GM06990 (cell line): ENCODE measurements at places on chromosomes 7 and 10.

DNA sequence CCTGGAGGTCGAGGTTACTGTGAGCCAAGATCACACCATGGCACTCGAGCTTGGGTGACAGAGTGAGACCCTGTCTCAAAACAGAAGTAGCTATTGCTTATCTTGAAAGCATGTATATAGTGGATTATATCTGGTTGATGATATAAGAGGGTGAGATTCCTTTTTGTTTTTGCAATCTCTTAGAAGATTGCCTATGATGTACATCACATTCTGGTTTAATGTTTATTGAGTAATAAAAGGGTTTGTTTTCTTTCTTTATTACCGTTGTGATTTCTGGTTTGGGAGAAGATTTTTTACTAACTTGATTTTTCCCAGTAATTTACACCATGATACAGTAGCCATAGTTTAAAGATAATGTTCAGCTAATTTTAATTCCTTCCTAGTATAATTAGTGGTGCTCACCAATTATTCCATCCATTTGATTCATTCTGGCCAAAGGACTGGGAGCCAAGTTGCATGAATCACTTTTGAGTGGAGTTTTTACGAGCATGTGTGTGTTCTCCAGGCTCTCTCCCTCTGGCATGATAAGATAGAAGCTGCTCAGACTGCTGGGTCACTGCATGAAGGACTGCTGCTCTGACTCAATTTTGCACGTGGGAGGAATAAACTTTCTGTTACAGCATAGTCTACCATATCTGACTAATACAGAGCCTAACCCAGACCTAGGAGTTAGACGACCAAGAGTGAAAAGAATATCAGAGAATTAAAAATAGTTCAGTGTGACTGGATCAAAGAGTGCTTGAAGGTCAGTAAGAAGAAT, 13.5 kb upstream of the TSPAN13 start:
- DNase-seq = no peak

GRCh38 chr10:7153750-7154149, 257.1 kb downstream of the SFMBT2 start:
- no peak for DNase-seq

- DNase-seq = no peak
Observed at GRCh38 chr7:137994216-137994615, 7.7 kb downstream of the CREB3L2 start.

DNA sequence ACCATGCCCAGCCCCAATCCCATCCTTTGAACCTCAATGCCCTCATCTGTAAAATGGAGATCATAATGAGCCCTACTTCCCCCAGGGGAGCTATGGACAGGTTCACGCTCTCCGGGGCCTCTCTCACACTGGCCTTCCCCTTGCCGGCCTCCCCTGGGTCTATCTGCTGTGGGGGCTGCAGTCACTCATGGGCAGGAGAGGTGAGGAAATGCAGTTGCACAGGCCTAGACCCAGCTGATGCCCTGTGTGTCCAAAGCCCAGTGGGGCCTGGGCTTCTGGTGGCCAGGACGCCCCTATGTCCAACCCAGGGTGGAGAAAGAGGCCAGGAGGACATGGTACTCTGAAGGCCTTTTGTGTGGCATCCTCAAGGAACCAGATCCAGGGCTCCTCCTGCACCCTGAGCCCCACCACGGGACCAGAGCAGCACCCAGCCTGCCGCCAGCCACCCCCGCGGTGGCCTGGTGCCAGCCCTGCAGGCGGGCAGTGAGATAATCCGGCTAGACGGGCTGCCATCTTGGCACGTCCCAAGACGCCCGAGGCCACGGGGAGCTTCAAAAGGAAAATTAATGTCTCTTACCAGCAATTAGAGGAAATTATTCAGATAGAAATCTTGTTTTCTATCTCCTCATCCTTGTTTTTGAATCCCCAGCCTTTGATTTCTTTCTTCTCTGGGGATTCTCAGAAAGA, 39.0 kb downstream of the MYL10 start:
- no peak for DNase-seq

DNA sequence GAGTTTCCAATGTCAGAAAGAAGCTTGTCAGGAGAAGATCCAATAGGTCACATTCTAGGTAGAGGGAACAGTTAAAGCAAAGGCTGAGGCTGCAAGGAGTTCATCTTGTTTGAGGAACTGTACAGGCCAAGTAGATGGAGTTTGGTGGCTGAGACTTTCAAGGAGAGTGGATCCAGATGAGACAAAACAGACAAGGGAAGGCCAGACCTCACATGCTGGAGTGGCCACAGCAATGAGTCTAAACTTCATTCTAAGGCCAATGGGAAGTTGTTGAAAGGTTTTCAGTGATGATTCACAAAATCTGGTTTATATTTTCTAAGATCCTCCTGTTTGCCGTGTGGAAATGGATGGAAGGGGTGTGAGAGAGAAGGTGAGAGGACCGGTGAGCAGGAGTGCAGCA, 40.0 kb downstream of the EPDR1 start:
- no peak for DNase-seq

DNA sequence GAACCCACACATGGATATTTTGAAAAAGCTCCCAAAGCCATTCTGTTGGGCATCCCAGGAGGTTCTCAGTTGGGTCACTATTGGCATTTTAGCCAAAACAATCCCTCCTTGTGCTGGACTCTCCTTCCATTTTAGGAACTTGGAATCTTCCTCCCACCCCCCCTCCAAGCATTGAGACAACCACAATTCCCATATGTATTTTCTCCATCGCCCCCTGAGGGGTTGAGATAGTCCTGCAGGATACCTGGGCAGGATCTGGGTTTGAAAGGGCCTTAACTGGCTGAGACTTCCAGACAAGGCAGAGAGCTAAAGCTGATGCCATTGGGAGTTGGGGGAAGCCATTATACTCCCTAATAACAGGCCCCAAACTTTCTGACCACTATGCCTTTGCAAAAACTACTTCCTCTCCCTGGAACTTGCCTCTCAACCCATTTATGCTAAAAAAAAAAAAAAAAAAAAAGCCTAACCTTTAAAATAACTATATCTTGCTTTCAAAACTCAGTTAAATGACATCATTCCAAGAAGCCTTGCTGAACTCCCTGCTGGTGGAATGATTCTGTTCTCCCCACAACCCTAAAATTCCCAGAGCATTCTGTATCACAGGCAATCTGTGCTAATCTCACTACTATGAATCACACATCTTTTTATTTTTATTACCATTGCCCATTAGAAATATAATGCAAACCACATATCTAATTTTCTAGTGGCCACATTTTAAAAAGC, 77.5 kb upstream of the PDE1C start:
- DNase-seq = no peak

- no peak for DNase-seq
Observed at GRCh38 chr10:62916141-62916603, 100.0 kb upstream of the EGR2 start.

DNA sequence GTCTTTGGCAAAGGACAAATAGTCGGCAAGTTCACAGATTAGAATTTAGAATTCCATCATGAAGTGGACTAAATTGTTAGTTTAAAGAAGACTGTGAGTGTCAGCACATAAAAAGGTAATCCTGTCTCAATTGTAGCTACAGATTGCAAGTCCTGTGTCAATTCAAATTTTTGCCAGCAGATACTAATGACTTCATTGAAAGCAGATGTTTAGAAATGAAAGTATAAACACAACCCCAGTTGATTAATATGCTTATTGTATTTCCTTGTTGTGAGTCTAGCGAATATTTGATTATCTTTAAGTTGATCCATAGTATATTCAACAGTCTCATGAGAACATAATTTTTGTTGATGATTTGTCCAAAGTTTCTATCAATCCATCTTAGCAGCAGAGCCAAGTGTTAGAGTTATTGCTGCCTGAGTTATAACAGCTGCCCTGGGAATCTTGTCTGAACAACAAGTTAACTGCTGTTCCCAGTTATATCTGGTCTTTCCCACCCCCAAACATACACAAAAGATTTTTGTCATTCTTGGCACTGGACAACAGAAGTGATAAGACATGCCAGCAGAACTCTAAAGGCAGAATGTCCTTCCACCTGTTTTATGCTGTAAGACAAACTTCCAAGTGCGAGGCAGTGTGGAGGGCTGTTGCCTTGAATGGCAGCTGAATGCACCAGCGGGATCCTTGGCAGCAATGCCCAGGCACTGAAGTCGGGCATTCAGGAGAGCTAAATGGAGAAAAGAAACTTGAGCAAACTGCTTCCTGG, 21.3 kb upstream of the HERPUD2 start:
- DNase-seq = no peak

- DNase-seq = no peak
Observed at GRCh38 chr10:55091691-55092328, 290.8 kb upstream of the PCDH15 start.

GRCh38 chr10:15518250-15518649, 147.2 kb upstream of the FAM171A1 start:
- DNase-seq = no peak

DNA sequence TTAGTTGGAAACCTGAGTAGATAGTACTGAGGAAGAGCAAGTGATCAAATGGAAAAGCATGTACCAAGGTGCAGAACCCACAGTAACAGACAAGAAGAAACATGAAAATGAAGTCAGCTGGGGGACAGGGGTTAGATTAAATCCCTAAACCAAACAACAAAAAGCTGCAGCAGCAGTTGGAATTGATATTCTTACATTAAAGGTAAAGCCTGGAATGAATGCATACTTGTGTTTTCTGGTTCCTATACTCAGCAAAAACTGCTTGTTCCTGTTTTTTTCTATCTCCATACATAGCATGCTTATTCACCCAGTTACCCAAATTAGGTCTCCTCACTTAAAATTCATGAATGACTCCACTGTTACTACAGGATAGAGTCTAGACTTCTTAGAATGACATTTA, 92.4 kb downstream of the TPST1 start:
- no peak for DNase-seq

DNA sequence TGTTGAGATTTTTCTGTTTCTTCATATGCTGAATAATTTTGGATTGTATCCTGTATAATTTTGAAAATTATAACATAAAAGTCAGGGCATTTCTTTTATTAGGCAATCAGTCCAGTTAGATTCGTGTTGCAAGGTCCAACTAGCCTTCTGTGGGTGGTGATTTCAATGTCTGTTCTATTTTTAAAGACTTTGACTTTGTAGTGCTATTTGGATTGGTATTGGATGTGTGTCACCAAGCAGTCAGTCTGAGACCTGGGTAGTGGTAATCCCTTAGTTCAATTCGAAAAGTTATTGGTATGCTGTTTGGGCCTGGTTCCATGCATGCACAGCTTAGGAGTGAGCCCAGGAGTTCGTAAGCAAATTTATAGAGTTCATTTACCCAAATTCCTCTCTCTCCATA, 82.2 kb downstream of the EPDR1 start:
- no peak for DNase-seq

GRCh38 chr7:116122972-116123595, 87.3 kb upstream of the TES start:
- no peak for DNase-seq

GRCh38 chr7:74202841-74203556, 6.8 kb upstream of the LAT2 start:
- DNase-seq = no peak

DNA sequence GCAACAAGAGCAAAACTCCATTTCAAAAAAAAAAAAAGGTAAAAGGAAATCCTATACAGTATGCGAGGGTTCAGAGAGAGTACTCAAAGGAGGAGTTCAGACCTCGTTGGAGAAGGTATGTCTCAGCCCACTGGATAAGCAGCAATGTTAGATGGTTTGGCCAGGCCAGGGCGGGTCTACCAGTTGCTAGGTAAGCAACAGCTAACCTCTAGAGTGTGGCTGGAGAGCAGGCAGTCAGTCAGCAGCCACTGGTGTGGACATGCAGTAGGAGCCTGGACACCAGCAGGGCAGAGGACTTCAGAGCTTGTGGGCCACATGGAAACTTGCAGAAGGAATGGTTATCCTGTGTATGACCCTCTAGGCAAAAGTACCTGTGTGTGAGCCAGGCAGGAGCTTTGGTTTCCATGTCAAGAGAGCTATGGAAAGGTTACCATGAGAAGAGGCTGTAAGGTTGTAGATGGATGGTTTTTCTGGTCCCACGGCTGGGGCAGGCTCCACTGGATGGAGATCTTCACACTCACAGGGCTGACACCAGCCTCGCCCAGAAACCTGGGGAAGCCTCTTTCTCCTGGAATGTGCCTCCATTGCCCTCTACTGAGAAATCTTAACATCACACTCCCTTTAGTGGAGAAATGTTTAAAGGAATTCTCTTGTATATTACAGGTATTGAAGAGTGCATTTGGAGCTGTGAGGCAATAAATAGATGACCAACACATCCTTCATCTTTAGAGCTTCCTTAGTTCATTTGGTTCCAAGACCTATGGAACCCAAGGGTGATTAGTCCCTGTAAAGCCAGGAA, 63.6 kb downstream of the CCDC186 start:
- DNase-seq = no peak

GRCh38 chr7:129797214-129797789, 155.5 kb downstream of the UBE2H start:
- no peak for DNase-seq

GRCh38 chr7:4240042-4240441, 442.1 kb upstream of the FOXK1 start:
- no peak for DNase-seq

GRCh38 chr10:102229810-102230263, 3.7 kb downstream of the ELOVL3 start:
- DNase-seq = peak; percentile 80

DNA sequence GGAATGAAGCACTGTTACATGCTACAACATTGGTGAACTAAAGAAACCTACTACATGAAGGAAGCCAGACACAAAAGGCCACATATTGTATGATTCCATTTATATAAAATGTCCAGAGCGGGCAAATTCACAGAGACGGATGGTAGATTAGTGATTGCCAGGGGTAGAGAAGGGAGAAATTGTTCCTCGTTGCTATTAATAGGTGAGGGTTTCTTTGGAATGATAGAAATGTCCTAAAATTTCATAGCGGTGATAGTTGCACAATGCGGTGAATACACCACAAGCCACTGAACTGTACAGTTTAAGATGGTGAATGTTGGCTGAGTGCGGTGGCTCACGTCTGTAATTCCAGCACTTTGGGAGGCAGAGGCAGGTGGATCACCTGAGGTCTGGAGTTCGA, 29.0 kb downstream of the DENND2A start:
- no peak for DNase-seq

DNA sequence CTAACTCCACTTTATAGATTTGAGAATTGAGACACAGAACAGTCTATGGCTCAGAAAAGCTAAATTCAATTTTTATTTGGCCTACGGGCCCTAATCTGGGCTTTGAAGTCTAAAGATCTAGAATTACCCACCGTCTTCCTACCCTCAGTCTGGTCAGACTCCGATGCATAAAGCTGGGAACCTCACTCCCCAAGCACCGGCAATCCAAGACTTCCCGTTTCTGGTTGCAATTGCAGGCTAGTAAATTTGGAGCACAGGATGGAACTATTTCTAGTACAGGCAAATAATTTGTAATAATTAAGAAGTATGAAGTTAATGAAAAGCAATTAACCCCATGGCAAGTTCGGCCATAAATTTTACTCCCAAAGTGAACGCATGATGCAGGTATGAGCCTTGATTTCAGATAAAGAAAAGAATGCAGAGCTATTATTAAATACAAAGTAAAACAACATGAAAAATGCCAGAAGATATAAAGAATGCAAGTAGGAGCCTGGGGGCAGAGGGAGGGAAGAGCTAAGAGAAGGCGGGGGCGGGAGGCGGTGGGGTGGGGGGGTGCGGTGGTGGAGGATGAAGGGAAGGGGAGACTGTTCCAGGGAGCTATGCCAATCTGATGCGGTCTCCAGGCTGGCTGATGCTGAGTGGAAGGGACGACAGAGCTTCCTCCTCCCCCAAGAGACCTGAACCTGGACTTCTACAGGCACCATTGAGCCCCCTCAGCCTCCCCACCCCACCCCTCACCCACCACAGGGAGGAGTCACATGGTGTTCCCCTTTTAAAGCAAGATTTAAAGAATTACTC, 45.1 kb downstream of the BPGM start:
- DNase-seq = no peak
